ENCODE measurements at places on chromosomes 4 and X.

GRCh38 chr4:64718091-64718490 is 308.8 kb upstream of the TECRL start:
- DNase-seq, result no peak

DNA sequence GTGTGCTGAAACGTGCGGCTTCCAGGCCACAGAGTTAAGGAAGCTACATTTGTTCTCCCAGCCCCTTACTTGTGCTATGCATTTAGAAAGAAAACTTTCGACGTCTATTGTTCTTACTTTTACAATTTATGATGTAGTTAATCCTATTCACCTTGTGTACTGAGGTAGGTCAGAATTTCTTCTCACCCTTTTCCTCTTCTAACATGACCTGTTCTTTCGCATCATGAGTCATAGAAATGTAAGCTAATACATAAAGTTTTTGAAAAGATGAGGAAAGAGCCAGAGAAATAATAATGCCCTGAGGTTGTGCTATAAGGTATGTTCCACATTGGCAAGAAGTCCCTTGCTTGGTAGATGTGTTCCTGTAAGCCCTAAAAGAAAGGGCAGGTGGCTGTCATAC is 298.3 kb downstream of the TRIML1 start:
- no peak for DNase-seq

- no peak for DNase-seq
Measured at GRCh38 chr4:100982345-100982744, 365.0 kb downstream of the PPP3CA start.

DNA sequence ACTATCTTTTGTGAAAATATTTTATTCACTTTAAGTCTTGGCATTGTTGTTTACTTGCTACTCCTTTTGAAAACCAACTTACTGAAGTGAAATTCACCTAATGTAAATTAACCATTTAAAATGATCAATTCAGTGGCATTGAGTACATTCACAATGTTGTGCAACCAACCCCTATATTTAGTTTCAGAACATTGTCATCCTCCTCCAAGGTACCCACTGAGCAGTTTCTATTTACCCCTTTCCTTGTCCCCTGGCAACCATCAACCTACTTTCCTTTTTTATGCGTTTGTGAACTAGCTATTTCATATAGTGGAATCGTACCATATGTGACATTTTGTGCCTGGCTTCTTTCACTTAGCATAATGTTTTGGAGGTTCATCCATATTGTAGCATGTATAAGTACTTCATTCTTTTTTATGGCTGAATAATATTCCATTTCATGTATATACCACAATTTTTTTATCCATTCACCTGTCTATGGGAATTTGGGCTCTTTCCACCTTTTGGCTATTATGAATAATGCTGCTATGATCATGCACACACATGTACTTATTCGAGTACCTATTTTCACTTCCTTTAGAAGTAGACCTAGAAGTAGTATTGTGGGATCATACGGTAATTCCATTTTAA is 85.0 kb downstream of the WWC2 start:
- no peak for DNase-seq

DNA sequence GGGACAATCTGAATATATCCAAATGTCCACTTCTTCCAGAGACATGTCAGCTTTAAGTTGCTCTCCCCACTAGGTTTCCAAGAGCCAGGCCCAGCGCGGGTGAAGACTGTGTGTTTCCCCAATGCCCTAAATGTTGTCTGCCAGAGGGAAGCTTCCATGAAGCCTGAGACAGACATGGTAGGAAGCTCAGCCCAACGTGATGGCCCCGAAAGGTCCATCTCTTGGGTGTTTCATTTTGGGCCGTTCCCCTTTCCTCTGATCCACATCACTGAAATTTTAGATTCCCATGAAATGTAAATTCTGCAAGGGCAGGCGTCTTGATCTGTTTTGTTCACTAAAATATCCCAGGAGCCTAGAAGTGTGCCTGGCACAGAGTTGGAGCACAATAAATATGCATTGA is 25.4 kb upstream of the PROM1 start:
- no peak for DNase-seq

DNA sequence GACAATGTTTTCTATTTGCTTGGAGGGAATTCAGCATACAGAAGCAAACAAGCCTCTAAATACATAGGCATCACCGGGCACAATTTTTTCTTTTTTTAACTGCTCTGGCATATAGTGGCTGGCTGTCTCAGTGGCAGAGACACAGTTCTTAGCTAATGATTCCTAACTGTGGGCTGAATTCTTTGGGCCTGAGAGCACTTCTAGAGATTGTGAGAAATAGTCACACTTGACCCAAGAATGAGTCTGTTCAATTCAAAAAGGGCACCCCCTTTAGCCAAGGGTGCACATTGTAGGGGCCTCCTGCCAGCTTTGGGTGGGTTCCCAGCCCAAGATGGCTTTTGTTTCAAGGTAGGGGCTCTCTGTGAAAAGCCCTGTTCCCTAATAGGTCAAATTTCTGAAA is 345.7 kb downstream of the ARHGAP10 start:
- no peak for DNase-seq
